Activated CD4-positive, CD25-positive, alpha-beta regulatory T cell treated with anti-CD3 and anti-CD28 coated beads, Interleukin-2, amount 50 U/mL, for 16 hours (primary cell): ENCODE measurements at places on chromosomes 5 and 9.

DNA sequence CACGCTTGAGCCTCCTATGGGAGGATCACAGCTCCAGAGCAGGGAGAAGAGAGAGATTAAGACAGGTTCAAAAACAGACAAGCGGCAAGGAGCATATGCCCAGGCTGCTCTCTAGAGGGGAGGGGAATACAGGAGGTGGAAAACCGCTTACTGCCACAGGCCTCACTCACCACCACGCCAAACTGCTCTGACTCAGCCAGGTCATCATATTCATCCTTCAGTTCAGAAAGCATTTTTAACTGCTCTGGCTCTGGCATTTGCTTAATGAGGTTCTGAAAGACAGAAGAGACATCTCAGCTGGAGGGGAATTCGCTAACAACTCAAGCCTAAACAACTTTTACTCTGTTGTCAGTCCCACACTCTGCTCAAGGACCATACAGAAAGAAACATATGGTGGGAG is 40.1 kb downstream of the PCDHGC5 start:
- no peak for DNase-seq

- no peak for DNase-seq
Observed at GRCh38 chr5:13316176-13316575, 628.3 kb downstream of the DNAH5 start.

DNA sequence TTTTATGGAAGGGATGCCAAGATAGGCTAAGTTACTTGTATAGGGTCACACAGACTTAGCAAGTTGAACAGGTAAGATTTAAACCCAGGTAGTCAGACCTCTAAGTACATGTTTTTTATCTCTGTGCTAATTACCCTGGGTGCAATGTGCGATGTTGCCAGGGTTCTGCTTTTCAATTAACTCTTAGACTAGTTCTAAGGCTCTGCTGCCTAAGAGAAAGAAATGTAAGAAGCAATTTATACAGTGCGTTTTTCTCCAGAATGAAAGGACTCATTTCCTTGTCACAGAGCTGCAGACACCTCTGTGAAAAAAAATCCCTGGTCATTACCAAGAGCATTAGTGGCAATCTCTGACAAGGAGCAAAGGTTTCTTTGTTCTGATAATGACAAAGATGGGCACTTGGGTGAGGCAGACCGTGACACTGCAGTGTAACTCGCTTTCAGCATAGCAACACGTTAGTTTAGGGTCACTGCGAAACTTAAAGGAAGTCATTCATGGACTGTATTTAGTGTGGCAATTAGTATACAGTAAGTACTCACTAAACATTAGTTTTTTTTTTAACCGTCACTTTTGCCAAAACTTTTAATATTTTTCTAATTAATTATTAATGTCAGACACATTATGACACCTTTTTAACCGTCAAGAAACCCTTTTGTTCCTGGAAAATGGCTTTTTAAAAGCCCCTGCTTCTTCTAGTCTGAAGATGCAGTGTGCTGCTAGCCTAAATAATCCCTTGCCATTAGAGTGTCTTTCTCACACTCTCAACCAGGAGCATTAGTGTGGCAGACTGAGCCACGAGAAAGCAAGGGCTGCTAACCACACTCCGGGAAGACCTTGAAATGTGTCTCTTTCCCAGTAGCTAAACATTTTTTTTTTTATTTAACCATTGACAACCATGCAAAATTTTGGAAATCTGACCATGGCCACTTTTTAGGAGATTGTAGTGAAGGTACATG is 520.0 kb upstream of the C9orf72 start:
- no peak for DNase-seq

DNA sequence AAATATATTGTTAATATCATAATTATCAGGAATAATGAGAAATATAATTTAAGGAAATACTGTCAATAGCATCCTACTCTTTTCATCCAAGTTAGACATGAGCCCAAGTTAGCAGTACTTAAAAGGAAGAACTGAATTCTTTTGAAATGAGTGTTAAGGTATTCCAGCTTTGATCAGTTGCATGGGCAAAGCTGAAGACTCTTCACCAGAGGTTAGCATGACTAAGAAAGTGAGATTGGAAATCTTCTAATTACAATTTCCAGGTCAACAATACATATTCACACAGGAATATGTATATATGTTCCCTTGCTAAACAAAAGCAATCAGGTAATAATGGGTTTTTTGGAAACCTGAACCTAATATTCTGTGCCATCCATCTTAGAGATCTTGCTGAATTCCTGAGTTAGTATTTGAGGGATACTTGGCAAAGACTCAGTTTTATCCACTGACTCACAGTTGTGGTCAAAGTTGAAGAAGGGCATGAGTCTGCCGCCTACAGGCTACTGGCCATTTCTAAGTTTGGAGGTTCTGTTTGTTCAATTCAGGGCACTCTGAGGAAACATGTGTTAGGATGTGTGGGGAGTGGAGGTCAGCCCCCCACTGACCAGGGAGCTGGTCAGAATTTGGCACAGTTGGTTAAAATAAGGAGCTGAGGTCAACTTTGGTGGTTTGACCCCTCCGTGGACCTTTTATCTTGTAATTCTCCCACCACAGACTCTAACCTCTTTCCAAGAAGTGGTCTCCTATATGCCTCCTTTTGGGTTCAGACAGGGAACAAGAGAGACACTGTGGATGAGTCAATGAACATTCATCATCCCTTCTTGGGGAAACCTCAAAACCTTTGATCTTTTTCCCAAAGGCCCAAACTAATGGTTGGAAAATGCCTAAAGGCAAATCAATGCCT is 118.3 kb downstream of the PIK3R1 start:
- DNase-seq = no peak

DNA sequence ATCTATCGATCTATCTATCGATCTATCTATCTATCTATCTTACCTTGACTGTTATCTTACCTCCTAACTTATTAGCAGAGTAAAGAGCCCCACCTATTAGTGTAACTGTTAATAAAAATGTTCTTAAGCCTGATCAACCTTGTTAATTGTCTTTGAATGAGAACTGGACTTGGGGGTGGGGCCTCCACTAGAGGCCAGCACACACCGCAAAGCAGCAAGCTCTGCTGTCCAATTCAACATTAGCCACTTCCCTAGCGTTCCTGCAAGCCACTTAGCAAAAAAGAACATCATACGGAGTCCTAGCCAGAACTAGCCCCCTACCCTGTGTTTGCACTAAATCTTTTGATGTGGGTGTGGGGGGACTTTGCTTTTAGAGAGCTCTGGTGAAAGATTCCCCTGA is 515.8 kb downstream of the KDM4C start:
- DNase-seq = no peak

DNA sequence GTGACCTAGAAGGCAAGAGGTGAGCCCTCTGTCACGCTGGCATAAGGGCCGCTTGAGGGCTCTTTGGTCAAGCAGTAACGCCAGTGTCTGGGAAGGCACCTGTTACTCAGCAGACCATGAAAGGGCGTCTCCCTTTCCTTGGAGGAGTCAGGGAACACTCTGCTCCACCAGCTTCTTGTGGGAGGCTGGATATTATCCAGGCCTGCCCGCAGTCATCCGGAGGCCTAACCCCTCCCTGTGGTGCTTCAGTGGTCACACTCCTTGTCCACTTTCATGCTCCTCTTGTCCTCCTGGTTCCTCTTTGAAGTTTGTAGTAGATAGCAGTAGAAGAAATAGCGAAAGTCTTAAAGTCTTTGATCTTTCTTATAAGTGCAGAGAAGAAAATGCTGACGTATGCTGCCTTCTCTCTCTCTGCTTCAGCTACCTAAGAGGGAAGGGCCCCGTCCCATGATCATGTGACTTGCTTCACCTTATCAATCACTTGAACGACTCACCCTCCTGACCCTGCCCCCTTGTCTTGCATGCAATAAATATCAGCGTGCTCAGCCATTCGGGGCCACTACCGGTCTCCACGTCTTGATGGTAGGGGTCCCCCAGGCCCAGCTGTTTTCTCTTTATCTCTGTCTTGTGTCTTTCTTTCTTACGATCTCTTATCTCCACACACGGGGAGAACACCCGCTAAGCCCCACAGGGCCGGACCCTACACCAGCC is 16.7 kb upstream of the SCGB3A1 start:
- no peak for DNase-seq
